ENCODE measurements at places on chromosomes 5 and 9.

GRCh38 chr9:130421154-130421801 is 23.5 kb upstream of the ASS1 start:
- no peak for DNase-seq

GRCh38 chr9:107712390-107712789 is 222.8 kb upstream of the KLF4 start:
- peak; percentile 30 for DNase-seq

GRCh38 chr5:122258840-122259239 is 53.2 kb upstream of the SNCAIP start:
- DNase-seq, result no peak

- no peak for DNase-seq
These were observed 788.9 kb upstream of the GRAMD2B start for GRCh38 chr5:125634216-125634835.

DNA sequence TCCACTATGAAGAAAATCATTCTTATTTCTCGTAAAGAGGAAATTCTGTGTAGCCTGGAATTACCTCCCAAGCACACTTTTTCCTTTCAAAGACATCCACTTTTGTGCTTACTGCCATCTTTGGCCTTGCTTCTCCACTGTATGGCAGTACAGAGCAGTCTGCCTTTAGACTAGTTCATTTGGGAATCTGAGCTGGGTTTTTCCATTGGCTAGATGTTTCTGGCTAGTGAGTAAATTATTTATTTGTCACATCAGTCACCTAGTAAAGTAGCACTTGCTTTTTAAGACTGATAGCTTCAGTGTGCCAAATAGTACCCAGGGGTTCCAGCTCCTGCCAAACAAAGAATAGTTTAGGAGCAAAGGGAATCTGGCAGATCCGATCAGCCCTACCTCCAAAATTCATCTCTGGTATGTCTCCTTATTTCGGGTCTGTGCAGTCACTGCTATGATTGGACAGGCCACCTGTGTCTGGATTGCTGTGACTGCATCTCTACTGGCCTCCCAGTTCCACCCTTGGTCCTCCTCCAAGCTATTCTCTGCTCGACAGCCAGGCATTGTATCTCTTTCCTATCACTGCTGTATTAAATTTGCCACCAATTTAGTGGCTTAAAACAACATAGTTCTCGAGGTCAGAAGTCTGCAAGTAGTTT is 97.6 kb downstream of the NUDT12 start:
- no peak for DNase-seq
